ENCODE measurements at places on chromosomes 4 and X.

GRCh38 chrX:32126997-32127396, 1055.2 kb upstream of the FTHL17 start:
- DNase-seq = no peak

DNA sequence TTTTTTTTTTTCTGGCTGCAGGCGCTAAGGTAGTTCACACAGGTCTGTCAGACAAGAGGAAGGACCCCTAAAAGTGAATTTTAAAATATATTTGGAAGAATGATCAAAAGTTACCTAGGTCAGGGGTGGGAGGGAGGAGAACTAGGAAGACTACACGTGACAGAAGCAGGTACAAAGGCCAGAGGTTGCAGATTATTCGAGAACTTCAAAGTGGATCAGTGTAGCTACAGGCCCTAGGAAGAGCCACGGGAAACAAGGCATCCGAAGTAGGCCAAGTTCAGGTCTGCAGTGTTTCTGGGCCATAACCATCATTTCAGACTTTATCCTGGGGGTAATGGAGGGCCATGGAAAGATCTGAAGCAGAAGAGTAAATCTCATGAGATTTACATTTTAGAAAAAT, 16.5 kb downstream of the MAOB start:
- DNase-seq = no peak

GRCh38 chr4:56460085-56460484, 7.3 kb upstream of the SRP72 start:
- no peak for DNase-seq

DNA sequence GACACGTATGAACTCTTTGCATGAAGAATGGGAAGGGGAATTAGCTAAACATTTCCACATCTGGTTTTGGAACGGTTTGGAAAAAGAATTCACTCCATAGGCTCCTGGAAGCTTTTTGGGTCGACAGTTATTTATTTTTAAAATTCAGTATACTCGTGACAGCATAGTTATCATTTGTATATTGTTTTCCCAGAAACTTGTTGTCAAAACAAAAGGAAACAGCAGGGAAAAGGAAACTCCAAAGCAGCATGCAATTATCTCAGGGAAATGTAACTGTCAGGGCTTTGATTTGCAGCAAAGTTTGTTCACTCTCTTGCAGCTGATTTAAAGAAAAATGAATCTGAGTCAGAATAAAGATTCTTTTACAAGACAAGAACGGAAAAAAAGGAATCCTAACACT, 86.5 kb downstream of the PLAC1 start:
- DNase-seq = no peak

DNA sequence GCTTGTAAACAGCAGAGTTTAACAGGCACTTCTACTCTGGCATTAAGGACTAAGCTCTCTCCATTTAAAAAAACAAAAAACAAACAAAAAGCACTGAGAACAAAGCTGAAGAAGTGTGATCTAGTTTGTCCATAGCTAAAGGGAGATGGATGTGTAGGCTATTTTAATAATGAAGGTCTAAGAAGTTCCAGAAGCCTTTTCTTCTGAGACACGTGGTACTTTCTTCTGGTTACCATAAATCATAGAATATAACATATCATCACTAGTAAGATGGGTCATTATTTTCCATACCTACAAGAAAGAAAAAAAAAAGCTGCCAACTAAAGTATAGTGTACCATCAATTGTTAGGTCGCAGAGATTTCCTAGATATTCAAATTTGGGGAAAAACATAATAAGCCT, 722 bp upstream of the NBDY start:
- DNase-seq = no peak

DNA sequence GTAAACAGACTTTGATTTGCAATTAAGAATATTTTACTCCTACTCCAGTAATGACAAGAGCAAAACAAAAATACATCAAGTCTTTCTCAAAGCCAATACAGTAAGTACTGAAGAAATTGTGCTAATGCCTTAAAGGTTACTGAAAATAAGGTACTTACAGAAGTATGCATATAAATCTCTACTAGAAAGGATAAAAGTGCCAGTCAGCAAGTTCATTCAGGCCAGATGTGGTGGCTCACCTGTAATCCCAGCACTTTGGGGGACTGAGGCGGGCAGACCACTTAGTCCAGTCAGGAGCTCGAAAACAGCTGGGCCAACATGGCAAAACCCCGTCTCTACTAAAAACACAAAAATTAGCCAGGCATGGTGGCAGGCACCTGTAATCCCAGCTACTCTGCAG, 27.9 kb downstream of the LRBA start:
- DNase-seq = no peak

GRCh38 chr4:139557556-139558110, 1.6 kb upstream of the SETD7 start:
- no peak for DNase-seq

GRCh38 chr4:134365852-134366251, 164.3 kb upstream of the PABPC4L start:
- no peak for DNase-seq

DNA sequence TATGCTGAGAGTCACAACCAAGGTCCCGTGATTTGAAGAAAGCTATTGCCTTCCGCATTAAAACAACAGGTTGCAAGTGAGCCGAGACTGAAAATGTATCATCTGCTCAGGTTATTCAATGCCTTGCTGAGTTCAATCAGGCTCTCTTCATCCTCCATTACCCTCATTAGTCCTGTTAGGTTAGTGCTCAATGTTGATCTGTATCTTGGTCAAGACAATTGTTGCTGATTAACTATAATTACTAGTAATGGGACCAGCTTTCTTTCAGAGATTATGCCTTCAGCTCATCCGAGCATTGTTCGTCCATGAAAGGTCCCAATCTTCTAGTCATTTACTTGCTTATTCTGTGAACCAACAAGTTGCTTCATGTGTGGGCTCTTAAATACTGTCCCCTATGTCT, 534.6 kb upstream of the FAM241A start:
- DNase-seq = no peak

DNA sequence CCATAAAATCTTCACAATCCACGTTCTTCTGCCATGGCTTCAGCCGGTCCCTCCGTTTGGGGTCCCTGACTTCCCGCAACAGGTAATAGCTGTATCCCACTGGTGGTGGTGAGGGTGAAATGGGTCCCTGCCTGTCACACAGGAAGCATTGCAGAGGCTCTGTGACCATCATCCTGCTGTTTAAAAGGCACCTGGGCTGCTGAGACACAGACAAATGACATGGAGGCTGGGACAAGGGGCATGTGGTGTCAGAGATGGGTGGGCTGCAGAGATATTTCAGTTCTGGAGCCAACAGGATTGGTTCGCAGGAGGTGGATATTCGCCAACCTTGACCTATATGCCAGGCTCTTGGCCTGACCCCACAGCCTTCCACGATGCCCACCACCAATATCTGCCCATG, 82.1 kb downstream of the JAKMIP1 start:
- no peak for DNase-seq
